ENCODE measurements at places on chromosomes 6 and 20.
A peak's percentile ranks its signal among the peaks of the same experiment; 100 is the strongest.

GRCh38 chr6:104572901-104573300, 286.8 kb downstream of the HACE1 start:
- no peak for DNase-seq

DNA sequence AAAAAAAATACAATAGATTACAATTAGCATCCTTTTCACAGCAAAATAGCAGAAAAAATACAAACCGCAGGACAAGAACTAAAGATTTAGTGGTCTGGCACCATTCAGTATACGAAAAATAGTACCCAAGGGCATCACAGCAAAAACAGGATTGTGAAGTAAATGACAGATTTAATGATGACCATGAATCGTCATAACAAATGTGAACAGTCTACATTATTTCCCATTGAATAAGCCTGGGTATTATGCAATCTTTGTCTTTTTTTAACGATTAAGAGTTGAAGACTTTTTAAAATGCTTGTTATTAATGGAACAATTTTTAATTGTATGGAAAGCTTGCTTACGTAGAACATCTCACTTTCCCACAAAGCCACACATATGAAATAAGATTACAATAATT, 432.8 kb downstream of the PKHD1 start:
- DNase-seq, result no peak

DNA sequence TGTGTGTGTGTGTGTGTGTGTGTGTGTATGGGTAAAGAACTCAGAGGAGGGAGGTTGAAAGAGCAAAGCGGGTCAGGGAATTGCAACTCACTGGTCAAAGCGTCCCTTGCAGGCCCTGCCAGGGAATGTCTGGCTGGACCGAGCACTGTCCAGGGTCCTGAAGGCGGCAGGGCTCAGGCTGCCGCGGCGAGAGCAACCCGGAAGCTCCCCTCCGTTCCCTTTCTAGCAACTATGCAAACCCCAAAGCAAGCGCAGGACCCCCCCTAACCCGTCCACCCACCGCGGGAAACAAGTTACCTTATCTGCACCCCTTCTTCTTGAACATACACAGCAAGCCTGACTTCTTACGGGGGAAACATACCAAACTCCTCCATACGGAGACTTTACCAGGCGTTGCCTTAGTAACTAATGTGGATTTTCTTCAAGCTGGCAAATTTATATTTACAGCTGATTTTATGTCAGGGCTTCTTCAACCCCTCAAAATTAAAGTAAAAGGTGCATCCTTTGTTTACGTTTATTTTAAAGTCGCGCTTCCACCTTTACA, 538 bp upstream of the GRM1 start:
- peak; percentile 42 for DNase-seq

DNA sequence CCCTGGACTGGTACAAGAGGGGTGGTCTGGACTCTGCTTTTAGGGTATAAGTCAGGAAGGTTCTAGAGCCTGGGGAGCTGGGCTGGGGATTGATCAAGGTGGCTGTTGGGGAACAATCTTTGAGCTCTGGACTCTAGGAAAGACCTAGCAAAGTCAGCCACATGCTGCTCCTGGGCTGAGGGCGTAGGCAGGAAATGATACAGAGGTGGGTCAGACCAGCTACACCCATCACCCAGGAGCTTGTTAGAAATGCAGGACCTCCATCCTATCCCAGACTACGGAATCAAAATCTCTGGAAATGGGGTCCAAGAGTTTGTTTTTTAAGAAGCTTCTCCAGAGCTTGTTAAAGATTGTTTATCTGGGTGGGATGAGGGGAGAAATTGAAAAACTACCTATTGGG, 9.4 kb downstream of the ADTRP start:
- DNase-seq, result peak; percentile 40

DNA sequence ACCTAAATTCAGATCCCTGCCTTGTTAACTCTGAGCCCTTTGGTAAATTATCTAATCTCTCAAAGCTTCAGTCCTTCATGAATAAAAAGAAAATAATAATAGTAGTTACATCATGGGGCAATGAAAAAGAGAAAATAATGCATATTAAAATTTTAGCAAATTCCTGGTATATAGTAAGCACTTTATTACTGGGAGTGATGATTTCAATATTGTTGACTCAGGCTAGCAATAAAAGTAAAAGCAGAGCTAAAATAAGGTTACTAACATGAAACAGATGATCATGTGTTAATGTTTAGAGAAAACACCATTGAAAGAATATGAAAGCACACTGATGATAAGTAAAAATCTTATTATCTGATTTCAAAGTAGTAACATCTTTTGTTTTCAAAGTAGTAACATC, 13.6 kb downstream of the GINS1 start:
- DNase-seq, result no peak

- DNase-seq, result no peak
These were observed 28.5 kb upstream of the TMEM14A start for GRCh38 chr6:52642368-52642767.

GRCh38 chr20:48556956-48557355, 270.8 kb downstream of the PREX1 start:
- DNase-seq, result no peak

GRCh38 chr20:6618051-6618450, 149.4 kb upstream of the BMP2 start:
- DNase-seq, result no peak

All from IMR-90 (cell line).